Suprapubic skin (tissue), 4 donors: ENCODE measurements at places on chromosomes 1 and 21. TPM values are rescaled to one million over a fixed set of nuclear protein-coding genes. Genes with fewer than 3 reads are reported as not detected.

The TMPRSS3 gene
- 1.0 TPM for total RNA-seq

The SLC9C2 gene
- not detected for total RNA-seq

The SLC44A5 gene
- total RNA-seq = 1.1 TPM

The RGS4 gene
- not detected for total RNA-seq
